Activated CD8-positive, alpha-beta memory T cell treated with anti-CD3 and anti-CD28 coated beads for 1 hour (primary cell): ENCODE measurements at places on chromosomes 1 and 21.

GRCh38 chr1:164718821-164719220 lies 159.8 kb downstream of the PBX1 start:
- no peak for DNase-seq

- DNase-seq = no peak
Measured at GRCh38 chr1:184483101-184483683, 96.4 kb downstream of the C1orf21 start.

- no peak for DNase-seq
Measured at GRCh38 chr1:209883341-209883971, 54.6 kb upstream of the SYT14 start.

DNA sequence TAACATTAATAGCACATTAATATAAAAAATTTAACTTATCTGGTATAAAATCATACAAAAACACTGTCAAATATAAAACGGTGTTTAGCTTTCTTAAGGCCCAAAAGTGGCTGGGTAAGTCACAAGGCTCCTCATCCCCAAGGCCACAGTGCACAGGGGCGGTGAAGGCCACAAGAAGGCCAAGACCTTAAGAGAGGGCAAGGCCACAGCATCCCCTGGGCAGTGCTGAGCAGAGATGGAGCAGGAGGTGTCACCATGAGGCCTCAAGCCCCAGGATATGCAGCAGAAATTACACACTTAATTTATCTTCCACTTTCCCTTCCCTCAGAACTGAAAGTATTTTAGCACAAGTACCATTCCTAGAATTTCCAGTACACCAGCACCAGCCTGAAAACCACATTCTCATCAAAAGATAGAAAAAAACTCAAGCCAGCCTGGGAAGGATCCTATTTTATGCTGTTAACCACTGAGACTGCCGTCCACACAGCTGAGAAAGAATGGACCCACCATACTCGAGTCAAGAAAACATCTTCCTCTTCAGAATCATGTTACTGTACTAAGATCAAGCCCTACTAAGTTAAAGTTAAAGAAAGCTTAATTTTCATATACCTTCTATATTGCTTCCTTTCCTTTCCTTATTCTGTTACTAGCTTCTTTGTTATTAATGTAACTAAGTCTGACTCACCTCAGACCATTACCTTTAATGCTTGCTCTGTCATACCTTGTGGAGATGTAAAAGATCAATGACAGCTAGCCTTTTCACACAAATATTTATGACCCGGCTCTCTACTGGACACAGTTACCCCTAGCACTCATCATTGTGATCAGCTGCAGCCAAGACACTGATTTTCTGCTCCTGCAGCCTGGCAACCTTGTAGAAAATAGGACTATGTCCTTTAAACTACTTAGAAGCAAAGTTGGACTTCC lies 26.4 kb upstream of the FMO1 start:
- DNase-seq = no peak

GRCh38 chr1:205294175-205294917 lies 27.2 kb downstream of the NUAK2 start:
- DNase-seq = no peak

GRCh38 chr1:46757956-46758528 lies 39.1 kb upstream of the EFCAB14 start:
- DNase-seq = no peak

DNA sequence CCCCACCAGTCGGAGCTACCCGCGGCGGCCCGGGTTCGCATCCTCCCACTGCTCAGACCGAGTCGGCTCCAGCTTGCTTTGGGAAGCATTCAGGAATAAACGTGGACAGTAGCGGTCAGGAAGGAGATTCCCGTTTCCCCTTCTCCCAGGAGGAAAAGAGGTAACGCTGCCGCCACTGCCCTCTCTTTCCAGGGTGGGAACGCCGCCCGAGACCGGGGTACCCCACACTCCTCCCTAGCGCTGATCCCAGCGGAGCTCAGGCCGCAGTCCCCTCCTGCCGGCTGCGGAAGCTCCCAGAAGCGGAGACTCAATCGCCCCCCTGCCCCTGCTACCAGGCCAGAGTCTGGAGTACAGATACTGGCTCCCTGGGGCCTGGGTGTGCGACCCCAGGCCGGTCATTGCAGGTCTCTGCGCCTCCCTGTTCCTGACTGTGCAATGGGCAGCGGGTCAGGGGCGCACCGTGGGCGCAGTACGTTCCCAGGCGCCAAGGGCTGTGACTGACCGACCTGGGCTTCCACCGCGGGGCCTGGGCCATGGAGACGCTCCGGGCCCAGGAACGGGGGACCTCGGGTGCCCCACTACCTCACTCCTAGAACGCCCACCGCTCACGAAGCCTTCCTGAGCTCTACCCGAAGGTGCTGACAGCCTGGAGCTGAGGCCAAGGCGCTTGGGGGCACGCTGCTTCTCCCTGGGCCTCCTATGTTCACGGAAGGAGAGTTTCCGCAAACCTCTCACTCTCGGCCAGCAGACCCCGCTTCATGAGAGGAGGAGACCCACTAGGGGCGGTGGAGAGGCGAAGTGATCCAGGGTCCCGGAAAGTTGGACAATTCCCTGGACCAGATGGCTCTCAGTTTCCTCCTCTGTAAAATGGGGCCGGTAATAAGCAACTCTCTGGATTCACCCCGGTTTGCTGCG lies 7.8 kb downstream of the DMRTA2 start:
- no peak for DNase-seq

DNA sequence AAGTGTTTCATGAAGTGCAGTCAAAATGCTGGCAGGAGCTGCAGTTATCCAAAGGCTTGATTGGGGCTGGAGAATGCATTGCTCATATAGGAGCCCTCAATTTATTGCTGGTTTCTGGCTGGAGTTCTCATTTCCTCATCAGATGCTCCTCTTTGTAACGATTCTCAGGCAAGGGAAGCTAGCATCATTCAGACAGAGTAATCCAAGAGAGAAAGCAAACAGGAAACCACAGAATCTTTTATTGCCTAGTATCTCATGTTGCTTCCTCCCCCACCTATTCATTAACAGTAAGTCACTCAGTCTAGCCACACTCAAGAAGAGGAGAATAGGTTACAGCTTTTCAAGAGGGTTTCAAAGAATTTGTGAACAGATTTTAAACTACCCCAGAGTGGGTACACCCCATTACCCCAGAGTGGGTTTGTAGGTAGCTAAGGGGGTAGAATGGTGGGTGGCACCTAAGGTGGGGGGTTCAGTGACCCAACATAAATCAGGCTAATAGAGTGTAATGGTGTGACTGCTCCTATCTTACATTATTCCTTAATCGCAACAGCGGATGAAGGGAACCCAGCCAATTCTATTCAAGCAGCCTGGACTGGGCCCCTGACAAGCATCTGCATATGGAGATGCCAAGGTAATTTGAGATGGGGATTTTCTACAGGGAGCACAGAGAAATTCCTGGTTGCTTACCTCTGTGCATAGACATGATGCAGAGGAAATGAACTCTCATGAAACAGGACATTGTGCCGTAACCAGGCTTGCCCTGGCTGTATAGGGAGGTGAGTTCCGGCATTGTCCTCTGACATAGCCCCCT lies 67.1 kb downstream of the KCNJ15 start:
- no peak for DNase-seq

- DNase-seq = no peak
Measured at GRCh38 chr21:36096398-36097290, 26.8 kb downstream of the CBR1 start.

DNA sequence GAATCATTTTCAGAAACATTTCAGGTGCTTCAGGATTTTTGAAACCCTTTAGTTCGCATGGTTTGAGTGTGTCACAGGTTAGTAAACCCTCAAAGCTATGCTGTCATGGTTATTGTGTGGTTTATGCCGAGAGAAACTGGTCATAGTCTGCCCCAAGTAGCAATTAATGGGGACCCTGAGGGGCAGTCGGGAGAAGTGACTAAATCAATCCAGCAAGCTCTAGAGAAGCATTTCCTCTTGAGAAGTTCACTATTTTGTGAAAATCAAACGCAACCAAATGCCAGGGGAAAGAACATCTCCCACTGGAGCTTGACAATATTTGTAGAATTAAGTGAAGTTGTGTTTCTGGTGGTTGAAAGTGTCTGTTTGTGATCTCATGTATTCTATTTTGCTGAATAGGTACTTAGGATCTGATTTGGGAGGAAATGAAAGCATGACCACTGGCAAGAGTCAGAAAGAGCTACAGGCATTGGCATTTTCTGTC lies 63.0 kb upstream of the BACH1 start:
- DNase-seq = no peak

DNA sequence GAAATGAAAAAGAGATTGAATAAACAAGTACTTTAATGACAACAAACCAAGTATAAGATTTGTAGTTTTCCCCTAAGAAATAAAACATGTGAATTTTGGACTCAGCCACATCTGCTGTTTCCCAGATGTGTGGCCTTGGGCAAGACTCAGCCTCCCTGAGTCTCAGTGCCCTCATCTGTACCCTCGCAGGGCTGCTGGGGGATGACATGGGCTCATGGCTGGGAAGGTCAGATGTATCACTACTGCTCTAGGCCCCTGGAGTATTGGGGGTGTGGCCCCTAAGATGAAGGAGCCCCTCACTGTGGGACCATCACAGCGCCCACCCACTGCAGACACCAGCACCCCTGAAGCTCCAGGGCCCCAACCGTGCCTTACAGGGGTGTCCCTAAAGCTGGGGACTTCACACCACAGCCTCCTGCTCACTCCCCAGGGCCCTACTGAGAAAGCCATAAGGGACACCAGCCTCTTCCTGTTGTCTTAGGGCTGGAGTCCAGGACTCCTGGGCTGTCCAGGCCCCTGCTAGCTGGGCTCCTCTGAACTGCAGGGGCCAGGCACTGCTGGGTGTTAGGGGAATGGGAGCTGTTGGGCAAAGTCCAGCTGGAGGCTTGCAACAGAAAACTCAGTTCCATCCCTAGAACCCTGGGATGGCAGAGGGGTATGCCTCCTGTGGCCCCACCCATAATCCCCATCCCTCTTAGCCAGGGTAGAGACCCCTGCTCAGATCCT lies 104.0 kb upstream of the WNT4 start:
- no peak for DNase-seq

DNA sequence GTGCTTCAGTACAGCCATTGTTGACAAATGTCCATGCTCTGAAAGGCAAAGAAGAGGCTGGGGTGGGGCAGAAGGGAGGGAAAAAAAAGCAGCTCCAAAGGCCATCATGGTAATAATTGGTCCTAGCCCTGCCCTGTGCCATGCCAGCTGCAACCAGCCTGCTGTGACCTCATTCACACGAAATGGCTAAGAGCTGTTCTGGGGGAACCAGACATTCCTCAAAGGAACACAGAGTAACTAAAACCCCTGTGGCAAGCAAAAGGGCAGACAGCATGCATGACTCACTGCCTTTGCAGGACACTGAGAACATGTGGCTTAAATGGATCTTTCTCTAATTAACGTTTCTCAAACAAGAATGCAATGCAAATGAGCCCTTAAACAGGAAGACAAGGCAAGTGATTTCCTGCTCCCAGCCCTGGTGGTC lies 42.3 kb downstream of the STYXL2 start:
- no peak for DNase-seq

DNA sequence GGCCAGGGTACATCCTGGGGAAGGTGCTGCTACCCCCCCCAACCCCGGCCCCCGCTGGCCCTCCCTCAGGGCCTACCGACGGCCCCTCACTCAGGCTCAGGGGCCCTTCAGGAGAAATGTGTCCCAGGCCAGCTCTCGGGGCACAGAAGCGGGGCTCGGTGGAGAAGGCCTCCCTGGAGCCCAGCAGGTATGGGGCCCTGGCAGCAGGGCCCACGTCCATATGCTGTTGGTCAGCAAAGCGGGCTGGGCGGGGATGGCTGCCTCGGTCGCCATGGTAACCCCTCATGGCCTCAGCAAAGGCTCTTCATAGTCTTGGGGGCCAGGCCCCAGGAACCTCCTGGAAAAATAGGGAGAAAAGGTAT lies 24.4 kb downstream of the DLGAP3 start:
- DNase-seq = no peak

- no peak for DNase-seq
Measured at GRCh38 chr1:87914396-87914795, 585.7 kb downstream of the LMO4 start.

- DNase-seq = no peak
Measured at GRCh38 chr1:211643324-211644212, 31.9 kb downstream of the NEK2 start.

DNA sequence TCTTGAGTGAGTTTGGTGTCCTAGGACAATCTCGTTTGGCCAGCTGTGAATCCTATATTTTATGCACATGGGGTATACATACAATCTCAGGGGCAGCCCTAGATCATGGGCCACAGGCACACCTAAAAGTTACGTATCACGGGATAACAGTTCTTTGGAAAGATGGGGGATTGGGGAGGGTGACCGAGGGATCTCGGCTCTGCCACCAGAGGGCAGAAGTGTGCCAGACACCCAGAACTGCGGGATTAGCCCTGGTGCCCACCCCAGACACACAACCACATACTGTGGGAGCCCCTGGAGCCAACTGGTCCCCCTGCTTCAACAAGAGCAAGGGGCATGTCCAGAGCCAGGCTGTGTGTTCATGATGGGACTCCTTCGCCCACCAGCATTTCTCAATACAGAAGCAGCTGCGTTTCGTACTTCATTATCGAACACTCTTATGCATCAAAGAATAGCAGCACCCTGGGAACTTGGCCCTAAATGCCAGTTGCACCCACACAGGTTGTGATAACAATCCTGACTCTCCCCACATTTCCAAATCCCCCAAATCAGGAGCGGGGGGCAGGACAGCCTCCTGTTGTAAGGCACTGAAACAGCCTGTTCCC lies 37.4 kb downstream of the TMCO4 start:
- peak; percentile 4 for DNase-seq

DNA sequence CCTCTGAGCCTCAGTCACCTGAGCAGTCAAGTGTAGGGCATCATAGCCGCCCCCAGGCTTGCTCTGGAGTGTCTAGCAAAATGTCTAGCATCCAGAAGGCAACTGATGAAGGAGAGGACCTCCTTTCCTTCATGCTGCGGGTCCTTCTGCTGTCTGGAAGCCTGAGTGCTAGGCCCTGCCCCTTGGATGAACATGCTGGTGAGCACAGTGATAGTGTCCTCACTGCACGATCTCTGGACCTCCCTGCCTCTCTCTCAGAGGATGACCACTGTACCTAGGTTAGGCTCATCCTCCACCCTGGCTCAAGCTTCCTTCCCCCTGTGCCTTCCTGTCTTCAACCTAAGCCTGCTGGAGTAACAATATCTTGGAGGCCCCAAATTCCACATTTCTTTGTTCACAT lies 128.6 kb downstream of the TENT5C start:
- DNase-seq = no peak

- no peak for DNase-seq
Measured at GRCh38 chr21:46603228-46603627, 1.7 kb downstream of the S100B start.

DNA sequence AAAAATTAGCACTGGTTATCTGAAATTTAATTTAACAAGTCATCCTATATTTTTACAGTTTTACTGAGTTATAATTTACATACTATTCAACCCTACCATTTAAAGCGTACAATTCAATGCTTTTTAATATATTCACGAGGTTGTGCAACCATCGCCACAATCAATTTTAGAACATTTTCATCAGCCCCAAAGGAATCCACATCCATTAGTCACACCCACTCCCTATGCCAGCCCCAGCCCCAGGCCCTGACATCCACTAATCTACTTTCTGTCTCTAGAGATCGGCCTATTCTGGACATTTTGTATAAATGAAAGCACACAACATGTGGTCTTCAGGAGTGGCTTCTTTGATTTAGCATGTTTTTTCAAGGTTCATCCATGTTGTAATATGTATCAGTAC lies 134.7 kb downstream of the PSMG1 start:
- DNase-seq = no peak
